ENCODE measurements at places on chromosomes 7 and 10.

DNA sequence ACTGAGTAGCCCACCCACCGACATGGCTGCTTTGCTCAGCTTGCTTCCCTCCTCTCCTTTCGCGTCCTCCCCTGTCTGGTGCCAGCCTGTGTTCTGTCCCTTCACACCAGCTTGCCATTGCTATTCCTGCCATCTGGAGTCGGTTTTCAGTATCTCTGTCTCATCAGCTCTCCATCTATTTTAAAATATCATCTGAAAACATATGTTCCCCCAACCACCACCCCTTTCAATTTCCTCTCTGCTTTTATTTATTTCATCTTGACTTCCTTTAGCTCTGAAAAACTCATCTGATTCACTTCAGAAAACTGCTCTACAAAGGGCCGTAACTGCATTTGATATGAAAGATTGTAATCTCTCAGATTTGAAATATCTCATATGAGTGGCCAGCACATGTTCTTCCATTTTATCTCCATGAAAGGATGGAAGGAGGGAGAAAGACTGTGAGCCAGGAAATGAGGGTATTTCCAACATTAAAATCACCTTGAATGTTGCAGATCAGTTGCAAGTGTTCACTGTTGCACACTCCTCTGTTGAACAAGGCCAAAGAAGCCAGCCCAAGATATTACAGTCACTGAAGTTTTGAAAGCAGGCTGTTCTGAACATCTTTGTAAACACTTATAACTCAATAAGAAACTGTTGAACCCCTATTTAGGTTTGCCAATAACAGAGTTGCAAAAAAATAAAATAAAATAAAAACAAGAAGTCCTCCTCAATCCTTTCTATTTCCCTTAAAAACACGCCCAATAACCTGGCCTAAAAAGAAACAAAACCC lies 202.4 kb upstream of the NEBL start:
- DNase-seq, result no peak

DNA sequence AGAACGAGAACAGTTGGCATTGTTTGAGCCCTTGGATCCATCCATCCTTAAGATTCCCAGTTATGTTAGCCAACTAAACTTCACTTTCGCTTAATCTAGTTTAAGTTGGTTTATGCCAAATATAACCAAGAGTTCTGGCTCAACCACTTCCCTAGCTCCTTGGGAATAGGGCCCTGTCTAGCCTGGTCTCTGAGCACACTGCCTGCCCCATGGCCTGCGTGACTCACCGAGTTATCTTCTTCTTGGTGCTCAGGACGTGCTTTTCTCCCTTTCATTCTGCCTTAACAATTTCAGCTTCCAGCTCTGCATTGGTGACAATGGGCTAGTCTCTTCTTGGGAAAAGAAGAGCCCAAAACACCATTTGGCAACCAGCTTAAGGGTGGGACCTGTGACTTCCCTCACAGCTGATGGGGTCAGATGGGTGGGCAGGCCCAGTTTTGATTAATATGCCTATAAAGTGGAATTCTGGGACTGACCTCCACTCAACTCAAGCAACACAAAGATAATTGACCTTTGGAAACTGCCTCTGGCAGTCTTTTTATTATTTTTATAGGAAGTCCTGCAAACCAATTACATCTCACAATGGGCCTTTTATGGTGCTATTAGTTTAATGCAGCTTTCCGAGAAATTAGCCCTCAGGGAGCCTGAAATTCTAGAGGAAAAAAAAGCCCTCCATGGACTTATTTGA lies 126.4 kb downstream of the CFAP58 start:
- DNase-seq, result no peak

DNA sequence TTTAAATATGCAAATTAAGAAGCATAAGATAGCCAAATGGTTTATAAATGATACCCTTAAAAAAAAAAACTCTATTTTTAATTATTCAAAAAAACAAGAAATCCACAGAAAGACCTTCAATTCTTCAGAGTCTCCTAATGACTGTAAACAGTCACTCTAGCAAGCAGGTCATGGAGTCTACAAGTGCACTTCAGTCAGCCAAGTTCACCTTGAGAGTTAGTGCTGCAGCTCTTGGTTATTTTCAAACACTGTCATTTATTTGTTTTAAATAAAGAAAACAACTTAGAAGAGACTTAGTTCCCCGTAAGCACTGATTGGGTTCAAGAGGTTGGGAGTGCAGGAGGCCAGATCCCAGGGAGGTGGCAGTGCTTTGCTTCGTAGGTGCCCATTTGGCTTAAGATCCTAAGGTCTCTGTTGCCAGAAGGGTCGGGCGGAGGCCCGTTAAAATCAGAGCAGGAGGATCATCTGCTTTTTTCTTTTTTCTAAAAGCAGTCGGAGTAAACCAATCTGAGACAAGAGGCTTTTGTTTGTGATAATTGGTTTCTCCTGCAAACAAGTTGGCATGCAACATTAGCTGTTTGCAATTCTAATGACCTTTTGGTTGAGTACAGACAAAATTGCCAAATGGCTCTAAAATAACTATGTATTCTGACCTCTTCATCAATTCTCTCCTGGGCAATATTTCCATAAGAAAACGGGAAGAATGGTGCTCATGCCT lies 86.4 kb upstream of the ELMO1 start:
- DNase-seq, result no peak

GRCh38 chr7:139683137-139683921 lies 94.5 kb downstream of the HIPK2 start:
- DNase-seq, result no peak

DNA sequence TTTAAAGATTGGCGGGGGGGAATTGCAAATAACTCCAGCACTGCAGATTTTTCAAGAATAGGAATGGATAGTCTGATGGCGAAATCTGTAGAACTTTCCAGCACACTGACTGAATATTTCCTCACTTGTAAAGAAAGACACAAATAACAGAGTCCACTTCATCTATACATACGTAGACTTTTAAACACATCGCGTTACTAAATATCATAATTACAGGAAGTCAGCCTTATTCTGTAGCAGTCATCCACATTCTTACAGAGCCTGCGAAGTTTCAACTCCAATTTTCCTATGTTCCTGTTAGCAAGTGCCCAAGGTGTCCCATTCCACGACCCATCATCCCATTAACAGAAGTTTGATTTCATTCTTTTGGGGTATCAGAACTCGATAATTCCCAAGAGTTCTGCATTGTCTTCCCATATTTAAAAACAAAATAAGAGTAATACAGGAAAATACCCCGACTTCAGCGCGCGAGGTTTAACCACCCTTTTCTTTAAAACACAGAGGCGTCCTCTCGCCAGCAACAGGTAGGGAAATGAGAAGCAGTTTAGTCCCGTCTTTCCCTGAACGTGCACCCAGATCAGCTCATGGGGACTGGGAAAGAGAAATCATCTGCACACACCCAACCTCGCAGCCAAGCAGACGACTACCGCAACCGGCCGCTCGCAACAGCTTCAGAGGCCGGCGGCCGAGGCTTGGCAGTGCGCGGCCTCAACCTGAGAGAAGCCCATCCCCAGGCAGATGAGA lies 880 bp downstream of the HERC4 start:
- DNase-seq, result no peak

- DNase-seq, result no peak
These were observed 276.8 kb upstream of the PFKP start for GRCh38 chr10:2790396-2791188.

GRCh38 chr10:108544500-108545120 lies 1378.7 kb downstream of the XPNPEP1 start:
- no peak for DNase-seq

GRCh38 chr7:123724817-123725253 lies 24.0 kb downstream of the WASL start:
- DNase-seq, result no peak

- DNase-seq, result no peak
These were observed 474.1 kb upstream of the ZMIZ1 start for GRCh38 chr10:78594559-78595268.

DNA sequence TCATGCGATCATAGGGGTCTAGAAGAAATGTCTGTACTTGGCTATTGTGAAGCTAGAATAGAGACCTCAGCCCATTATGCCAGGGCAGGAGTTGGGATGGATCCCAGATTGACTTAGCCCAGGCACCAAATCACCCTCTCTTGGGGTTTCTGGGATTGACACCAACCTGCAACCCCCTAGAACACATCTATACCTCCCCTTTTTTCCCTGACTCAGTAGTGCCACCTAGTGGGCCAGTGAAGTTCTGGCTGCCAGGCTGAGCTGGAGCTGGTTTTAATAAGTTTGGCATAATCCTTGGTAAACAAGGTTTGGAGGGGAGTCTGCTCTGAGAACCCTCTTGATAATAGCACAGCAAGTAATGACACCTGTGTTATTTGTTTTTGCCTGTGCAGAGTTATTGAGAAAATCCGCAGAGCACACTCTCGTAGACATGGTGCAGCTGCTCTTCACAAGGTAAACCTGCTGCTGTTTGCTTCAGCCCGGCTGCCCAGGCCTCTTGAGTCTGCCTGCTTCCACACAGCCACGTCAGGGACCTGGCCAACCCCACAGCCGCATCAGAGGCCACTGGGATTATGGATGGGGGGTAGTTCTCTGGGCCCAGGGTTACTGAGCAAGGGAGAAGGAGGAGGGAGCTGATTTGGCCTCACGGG lies 43.3 kb upstream of the NFKB2 start:
- no peak for DNase-seq

DNA sequence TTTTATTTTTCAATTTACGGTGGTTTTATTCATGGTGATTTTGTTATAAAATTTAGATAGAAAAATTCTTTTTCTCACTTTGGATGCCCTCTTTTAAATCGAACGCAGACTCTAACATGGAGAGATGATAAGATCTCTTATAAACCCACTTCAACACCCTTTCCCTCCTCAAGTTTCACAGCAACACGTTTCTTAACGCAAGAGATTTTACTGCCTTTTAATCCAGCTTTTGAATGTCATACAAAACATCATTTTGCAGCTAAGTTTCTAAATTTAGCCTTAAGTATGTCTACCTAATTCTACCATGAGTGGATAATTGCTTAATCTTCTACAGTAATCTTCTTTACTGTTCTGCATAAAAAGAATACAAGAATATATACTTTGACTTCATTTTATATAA lies 70.0 kb downstream of the SEMA3C start:
- DNase-seq, result no peak

DNA sequence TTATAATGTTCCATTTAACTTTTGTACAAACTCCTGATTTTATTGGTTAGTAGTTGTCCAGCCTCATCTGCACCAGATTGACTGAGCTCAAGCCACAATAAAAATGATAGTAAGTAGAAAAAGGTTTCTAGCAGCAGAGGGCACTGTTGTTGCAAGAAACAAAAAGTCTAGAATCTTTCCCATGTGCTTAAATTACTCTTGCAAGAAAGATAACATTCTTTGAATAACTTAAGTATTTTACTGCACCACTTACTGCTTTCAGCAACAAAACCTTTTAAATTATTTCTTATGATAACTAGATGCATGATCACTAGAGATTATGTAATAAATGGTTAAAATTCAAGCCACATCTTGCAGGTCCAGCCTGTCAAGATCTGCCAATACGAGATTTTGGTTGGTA lies 27.0 kb downstream of the LMOD2 start:
- DNase-seq, result no peak

GRCh38 chr7:2093215-2093842 lies 139.4 kb downstream of the MAD1L1 start:
- no peak for DNase-seq

- no peak for DNase-seq
These were observed 407.7 kb downstream of the SH2D4B start for GRCh38 chr10:80945264-80945880.

- DNase-seq, result no peak
These were observed 52.1 kb downstream of the GNAI1 start for GRCh38 chr7:80186721-80187120.

DNA sequence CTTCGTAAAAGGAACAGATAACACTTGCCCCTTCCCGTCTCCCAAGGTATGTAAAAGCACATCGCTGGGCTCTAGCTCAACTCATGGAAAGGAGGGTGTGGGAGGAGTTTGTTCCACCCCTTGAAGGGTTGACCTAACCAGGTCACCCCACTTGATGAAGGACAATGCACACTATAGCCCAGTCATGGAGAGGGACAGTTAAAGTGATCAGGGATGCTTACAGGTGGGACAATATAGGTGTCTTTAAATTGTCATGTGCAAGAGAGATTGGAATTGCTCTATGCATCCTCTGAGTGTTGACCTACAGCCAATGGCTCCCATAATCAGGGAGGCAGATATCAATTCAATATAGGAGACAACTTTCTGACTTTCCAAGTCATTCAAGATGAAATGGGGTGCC lies 448.2 kb downstream of the GRID1 start:
- DNase-seq, result no peak

DNA sequence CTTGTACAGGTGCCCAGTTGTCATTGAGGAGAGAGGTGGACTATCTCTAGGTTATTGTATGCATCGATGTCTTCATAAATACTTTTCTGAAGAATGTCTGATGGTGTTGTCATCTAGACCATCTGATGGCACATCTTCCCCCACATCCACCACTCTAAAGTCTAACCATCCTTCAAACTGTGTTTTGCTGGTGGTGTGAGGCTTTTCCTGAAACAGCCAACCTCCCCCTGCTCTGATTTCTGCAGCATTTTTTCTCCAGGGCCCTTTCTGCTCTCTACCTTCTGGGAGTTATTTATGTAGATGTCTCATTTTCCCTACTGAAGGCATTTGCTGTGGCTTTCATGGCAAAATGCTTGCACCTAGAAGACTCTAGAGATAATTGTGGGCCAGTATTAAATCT lies 1.5 kb downstream of the PLCE1 start:
- DNase-seq, result no peak

- no peak for DNase-seq
These were observed 33.6 kb downstream of the JMJD1C start for GRCh38 chr10:63431962-63432797.

GRCh38 chr7:73669288-73669701 lies 1.7 kb downstream of the VPS37D start:
- DNase-seq, result no peak
